NCI-H1048 (cell line): ENCODE measurements at places on chromosomes 13 and 19.

DNA sequence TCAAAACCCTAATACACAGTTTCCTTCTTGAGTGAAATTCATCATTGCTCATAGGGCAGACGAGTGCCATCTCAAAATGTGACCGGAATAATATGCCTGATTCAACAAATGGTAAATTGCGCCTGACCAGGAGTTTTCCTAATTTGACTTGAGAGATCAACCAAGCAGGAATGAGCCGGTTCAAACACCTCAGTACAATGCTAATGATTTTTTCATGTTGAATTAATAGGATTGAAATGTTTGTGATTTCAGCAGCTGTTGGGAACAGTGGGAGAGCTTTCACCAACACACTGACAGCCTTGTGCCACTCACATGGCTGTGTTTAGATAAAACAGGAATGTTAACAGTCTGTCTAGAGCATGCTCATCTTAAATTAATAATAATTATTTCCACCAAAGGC is 484.8 kb downstream of the PCDH9 start:
- no peak for DNase-seq

- DNase-seq = no peak
These were observed 76.3 kb downstream of the PEG3 start for GRCh38 chr19:56764196-56764695.

DNA sequence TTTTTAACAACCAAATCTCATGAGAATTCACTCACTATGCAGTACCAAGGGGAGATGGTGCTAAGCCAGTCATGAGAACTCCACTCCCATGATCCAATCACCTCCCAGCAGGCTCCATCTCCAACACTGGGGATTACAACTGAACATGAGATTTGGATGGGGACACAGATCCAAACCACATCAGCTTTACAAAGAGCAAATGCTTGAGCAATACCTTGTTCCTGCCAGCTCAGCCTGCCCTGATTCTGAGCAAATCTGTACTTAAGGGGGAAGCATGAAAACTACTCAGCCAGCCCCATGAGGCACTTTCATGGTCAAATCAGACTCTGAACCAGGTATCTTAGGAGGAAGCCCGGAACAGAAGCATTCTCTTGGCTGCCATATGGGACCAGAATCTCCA is 259.9 kb downstream of the TBC1D4 start:
- no peak for DNase-seq

DNA sequence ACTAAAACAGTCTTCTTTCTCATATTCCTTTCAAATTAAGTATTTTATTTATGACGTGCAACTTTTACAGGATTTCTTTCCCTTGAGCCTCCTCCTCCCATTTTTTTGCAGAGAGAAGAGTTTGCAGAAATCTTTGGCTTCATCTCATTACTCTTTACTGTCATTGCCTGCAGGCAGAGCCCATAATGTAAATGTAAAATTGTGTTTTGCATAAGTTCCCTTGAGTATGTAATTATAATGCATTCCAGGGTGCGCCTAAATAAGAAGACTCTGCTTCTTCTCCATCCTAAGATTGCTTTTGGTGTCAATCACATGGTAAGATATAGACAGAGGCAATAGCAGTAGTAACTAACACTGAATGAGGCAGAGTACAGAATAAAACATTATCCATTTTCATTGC is 23.0 kb downstream of the MIR17HG start:
- DNase-seq = no peak

- DNase-seq = no peak
These were observed 21.9 kb downstream of the GRIN2D start for GRCh38 chr19:48415395-48415794.

- no peak for DNase-seq
These were observed 102.1 kb upstream of the FNDC3A start for GRCh38 chr13:48873587-48873986.

DNA sequence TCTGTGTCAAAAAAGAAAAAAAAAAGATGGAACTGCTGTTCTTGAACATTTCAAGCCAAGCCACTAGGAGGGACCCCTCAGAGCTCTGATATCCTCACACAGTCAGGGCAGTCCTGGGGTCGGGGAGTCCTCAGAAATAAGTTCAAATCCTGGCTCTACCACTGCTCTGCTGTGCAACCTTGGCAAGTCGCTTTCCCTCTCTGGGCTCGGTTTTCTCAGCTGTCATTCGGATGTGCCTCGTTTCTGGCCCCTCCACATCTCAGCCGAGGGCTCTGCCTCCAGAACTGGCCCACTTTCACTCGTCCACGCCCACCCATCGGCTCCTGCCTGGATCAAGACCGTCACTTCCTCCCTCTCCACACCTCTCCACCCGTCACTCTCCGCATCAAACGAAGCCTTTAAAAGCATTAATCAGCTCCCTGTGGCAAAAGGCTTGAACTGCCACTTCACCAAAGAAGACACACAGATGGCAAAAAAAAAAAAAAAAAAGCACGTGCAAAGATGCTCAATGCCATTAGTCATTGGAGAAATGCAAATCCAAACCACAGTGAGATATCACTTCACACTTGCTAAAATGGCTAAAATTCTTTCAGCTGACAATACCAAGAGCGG is 7.4 kb upstream of the ZNRF4 start:
- DNase-seq = no peak

DNA sequence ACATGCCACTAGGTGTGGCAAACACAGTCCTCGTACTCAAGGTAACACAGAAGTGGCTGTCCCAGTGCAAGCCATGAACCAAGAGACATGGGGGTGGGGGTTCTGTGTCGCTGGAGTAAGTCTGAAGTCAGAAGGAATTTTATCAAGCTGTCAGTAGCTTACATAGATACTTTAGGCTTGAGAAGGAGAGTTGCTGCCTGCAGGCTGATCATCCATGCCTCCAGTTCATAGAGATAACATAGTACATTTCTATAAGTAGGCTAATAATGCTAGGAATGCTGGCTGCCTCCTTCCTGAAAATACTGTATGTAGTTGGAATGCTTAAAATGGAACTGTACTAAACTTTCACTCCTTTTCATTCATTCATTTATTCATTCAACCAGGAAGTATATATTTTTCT is 70.1 kb downstream of the CAB39L start:
- no peak for DNase-seq

- DNase-seq = no peak
These were observed at the start of gene DZIP1 for GRCh38 chr13:95644601-95645052. Gene DZIP1 (minus strand): TSS chr13:95644706. CDS start chr13:95642029, 2,677 bp downstream.

DNA sequence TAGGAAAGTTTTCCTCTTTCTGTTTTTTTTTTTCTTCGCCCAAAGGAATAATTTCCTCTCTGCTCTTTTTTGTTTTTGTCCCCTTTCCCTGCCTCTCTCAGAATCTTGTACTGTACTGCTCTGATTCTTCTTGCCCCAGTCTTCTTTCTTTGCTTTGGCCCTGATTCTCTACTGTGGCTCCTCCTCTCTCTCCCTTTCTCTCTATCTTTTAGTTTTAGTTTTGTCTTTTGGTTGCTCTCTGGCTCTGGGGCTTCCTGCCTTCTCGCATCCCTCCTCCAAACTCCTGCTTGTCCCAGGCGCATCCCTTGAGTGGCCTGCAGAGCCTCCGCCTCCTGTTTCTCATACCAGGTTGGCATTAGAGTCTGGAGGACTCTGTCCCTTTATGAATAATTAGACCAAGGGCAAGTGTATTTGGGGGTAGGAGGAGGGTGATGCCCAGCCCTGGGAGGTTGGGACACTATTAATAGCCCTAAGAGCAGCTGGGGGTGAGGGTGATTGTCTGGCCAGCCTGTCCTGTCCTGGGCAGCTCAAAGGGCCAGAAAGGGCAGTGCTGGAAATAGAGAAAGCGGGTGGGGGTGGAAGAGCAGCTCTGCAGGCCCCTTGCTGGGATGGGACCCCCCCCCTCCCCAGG is 39.1 kb downstream of the LYL1 start:
- DNase-seq = no peak

DNA sequence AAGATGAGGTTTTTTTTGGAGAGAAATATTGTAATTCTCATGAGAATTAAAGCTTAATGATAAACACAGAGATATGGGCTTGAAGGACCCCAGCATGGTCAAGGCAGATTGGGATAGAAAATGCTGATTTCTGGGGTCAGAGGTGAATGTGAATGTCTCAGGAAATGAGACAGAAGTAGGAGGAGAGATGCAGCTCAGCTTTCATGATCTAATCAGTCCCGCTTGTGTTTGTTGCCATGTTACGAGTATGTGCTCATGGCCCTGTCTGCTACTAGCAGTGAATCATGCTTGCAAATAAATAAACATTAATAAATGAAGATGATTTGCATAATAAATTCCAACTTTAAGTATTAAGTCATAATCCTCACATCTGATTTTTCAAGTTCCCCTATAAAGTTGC is 23.0 kb upstream of the NDFIP2 start:
- DNase-seq = no peak

- DNase-seq = no peak
These were observed 7.0 kb upstream of the LILRA4 start for GRCh38 chr19:54345938-54346386.

DNA sequence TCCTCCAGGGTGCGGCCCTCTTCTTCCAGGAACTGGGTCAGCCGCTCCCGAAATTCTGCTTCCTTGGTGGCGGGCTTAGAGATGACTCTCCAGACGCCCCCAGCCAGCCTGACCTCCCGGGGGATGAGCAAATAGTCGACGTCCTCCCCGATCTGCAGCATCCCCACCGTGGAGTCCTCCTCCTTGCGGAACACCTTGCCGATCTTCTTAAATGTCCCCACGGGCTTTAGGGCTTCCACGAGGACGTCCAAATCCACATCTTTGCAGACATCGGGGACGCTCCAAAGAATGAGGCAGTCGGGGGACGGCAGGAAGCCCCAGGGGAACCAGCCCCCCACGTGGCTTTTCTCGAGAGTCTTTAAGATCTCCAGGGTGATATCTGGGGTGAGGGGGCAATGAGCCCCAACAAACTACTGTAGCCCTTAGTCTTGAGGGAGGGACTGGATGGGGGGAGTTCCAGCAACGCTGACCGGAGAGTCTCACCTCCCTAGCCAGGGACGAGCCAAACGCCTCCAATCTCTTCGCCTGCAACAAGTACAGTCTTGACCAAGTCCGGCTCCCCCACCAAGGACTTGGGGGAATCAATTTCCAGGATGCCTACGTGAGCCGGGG is 608 bp downstream of the CCDC8 start:
- DNase-seq = no peak

- no peak for DNase-seq
These were observed 1.7 kb downstream of the IRS2 start for GRCh38 chr13:109784590-109785140.

DNA sequence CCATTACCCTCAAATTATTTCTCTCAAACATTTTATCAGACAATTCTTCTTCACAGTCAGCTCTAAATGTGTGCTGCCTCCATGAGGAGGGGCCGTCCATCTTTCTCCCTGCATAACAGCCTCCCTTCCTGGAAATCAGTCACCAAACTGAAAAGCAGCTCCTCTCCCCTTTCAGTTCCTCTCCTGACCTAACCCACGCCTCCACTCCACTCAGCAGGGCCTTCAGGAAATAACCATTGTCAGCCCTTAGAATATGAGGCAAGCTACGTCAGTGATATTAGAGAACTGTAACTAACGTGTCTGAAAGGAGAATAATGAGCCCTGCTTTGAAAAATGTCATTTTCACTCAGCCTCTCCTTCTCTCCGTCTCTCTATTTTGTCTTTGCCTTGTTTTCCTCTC is 116.2 kb downstream of the OLFM4 start:
- DNase-seq = no peak

DNA sequence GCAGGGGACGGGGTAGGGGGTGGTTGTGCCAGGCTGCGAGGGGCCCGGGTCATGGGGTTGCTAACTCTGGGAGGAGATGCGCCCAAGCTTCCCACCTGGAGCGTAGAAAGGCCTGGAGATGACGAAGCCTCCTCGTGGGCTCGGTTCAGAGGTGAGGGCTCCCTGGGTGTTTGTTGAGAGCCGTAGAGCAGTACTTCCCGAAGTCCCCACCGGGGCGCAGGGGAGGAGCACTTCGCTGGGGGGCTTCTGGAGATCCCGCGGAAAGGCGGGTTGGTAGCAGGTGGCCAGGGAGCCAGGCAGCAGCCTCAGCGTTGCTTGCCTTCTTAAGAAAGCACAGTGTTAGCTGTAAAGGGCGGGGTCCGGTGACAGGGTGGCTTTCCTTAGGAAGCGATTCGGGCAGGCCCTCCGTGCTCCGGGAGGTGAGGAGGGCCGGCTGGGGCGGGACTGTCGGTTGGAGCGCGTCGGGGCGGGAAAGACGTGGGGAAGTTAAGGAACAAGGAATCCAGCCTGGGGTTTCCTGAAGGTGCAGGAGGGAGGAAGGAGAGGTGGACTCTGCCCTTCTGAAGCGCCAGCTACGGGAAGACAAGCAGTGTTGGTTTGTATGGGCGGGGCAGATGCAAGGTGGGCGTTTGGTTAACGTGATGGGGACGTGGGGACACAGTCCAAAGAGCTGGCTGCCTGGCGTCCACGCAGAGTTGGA is 3.3 kb downstream of the VSTM2B start:
- no peak for DNase-seq

DNA sequence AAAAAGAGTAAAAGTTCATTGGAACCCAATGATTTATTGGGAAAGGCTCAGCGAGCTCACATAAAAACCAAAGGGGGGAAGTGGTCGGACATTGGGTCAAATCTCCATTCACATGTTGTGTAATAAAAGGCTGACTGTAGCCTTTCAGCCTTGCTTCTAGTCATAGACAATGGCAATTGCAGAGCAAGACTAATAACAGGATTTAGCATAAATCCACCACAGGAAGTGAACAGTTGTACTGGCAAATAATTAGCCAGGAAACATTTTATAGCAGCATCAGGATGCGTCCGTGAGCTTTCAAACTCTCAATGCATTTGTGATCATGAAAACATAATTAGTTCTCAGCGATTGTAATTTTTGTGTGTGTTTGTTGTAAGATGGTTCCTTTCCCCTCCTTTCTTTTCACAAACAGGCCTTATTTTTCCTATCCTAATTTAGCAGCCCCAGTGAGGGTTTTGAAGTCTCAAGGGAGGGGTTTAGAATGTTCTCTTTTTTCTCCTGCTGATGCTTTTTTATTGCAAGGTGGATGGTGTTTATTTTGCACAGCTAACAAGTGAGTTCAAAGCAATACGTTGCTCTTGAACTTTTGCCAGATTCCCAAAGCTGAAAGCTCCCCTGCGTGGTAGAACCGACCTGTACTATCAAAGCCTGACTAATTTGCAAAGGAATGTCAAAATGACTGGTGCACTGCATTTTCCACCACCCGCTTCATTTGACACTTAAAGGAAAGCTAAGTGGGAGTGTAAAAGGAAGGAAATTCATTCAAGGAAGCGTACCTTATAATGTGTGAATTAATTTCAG is 105.6 kb downstream of the SPRY2 start:
- DNase-seq = no peak

- DNase-seq = no peak
These were observed 12.5 kb downstream of the NCAN start for GRCh38 chr19:19224150-19224851.

DNA sequence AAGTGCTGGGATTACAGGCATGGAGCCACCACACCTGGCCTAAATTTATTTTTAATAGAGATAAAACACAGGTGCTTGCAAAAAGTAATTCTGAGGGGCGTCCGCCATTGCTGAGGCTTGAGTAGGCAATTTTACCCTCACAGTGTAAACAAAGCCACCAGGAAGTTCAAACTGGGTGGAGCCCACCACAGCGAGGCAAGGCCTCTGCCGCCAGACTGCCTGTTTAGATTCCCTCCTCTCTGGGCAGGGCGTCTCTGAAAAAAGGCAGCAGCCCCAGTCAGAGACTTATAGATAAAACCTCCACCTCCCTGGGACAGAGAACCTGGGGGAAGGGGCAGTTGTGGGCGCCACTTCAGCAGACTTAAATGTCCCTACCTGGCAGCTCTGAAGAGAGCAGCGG is 50.7 kb downstream of the B3GLCT start:
- DNase-seq = no peak
